ENCODE measurements at places on chromosomes 6 and 20.

GRCh38 chr6:139376604-139377218, 2.3 kb upstream of the CITED2 start:
- DNase-seq: no peak

DNA sequence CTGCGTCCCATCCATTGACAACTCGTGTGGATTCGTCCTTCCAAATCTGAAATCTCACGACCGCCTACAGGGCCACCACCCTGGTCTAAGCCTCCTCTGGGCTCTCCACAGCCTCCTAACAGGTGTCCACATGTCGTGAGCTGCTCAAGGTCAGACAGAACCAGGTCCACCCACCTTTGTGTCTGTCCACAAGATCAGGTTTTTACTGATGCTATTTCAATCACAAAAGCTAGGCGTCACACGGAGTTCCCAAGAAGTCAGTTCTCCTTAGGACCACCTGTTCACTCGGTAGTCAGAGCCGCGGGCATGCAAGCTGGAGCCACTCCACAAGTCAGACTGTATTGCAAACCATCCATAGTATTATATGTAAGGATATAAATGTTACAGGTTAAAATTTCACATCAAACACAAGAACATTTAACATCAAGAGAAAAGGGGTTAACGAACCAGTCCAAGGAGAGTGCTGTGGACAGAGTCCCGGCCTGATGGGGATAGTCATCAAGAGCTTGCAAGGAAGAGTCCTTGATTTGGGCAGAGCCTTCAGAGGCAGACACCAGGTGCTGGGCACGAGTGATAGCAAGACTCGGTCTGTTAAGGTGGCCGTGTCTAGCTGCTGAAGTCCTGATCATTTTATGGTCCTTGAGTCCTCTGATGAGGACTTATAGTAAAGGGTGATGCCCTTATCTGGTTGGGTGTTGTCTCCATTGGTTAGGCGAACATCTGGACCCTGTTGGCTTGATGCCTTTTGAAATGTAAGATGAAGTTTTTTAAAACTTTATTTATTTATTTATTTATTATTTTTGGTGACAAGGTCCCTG, 731 bp upstream of the DNPH1 start:
- no peak for DNase-seq

- no peak for DNase-seq
Measured at GRCh38 chr6:32971242-32971580, 2.8 kb downstream of the BRD2 start.

GRCh38 chr20:14307956-14308355, 29.5 kb downstream of the FLRT3 start:
- DNase-seq: no peak

All from activated CD4-positive, alpha-beta T cell treated with anti-CD3 and anti-CD28 coated beads for 36 hours (primary cell).